ENCODE measurements at places on chromosomes 13 and 19. TPM values are rescaled to one million over a fixed set of nuclear protein-coding genes. Genes with fewer than 3 reads are reported as not detected.

The GSX1 gene
- not detected for total RNA-seq

The KCNC3 gene
- 57.7 TPM for total RNA-seq

DNA sequence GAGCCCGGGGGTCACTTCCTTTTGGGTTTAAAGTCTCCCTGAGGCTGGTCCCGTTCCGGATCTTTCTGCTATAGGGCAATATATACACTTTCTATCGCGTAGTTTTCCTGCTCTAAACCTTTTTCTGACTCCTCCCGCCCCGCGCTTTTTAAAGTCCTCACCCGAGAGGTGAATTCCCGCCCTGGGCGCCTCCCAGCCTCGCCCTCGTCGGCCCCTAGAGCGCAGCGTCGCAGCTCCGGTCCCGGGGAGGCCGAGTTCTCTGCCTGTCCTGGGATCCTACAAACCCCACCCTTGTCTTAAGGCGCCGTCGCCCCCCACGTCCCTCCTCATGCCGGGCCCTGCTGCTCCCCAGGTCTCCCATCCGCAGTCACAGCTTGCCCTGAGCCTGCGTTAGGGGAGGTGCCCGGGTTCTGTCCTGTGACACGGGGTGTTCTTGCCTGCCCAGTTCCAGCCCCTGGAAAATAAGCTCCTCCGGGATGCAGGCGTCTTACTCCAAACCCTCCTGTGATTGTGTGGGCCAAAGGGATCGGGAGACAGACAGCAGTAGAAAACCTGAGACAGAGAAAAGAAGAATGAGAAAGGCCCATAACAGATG is 491 bp downstream of the ZNF525 start:
- DNase-seq: no peak

- DNase-seq: no peak
These were observed 79.3 kb upstream of the TEX29 start for GRCh38 chr13:111241006-111241755.

GRCh38 chr13:51101636-51102235 is 9.3 kb downstream of the C13orf42 start:
- no peak for DNase-seq

Data from mesothelial cell of epicardium (in vitro differentiated cells).